ENCODE measurements at places on chromosomes 12 and 14.

- no peak for DNase-seq
Observed at GRCh38 chr12:105024928-105025327, 38.8 kb downstream of the NOPCHAP1 start.

- no peak for DNase-seq
Observed at GRCh38 chr12:3165078-3165980, 88.2 kb downstream of the TSPAN9 start.

DNA sequence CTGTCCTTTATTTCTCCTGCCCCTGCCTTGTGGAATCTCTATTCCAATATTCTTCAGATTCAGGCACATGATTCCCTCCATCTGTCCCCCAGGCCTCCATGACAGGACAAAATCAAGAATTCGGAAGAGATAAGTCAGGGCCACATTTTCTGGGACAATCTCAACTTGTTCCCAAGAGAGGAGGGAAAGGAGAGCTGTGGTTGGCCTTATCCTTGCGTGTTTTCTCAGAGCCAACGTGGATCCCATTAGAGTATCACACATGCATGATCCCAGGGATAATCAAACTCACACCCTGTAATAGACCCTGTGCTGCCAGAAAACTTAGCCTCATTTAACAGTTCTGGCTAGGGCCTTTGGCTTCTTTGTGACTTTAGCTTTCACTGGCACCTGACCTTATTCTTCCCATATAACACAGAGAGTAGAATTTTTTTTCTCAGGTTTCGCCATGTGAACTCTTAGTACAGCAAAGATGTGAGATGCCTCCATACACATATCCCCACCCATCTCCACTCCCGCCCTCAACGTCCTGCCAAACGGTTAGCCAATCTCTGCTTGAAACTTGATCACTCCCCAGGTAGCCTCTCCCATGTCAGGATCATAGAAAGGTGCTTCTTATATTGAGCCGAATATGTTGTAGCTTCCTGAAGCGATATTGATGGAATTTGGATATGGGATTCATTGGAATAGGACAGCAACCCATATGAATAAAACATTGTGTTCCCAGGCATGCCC is 6.7 kb upstream of the KRT1 start:
- DNase-seq: no peak

DNA sequence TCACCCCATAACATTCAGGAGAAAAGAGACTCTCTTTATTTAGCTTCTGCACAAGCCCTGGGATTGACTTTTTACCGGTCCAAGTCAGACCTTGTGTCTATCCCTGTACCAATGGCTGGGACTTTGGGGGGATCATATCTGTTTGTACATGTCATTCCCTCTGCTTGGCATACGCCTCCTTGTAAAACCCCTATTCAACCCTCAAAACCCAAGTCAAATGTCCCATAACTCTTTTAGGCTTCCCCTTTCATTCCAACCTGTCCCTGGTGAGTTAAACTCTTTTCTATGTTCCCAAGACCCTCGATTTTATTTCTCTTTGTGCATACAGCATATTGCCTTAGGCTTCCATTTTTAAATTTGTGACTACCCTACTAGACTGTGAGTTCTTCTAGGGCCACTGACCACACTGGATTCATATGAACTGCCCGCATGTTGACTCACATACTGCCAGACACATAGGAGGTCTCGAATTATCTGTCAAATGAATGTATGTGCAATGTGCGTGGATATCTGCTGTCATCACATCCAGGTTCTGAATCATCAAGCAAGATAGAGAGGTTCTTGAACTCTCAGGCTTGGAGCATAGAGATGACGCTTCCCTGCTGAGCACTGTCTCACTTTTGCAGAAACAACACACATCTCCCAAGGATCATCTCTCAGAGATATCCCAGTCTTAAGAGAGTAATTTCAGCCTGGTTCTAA is 548.6 kb upstream of the TBX3 start:
- DNase-seq: peak; percentile 93

DNA sequence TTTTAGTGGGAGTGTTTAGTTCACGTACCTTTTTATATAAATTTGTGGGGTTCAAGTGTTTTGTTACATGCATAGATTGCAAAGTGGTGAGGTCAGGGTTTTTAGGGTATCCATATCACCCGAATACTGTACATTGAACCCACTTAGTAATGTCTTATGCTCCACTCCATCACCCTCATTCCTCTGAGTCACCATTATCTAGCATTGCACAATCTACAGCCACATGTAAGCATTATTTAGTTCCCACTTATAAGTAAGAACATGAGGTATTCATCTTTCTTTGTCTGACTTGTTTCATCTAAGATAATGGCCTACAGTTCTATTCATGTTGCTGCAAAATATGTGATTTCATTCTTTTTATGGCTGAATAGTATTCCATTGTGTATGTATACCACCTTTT is 583.7 kb upstream of the LRFN5 start:
- no peak for DNase-seq

- peak; percentile 29 for DNase-seq
Observed at GRCh38 chr12:79415746-79416435, 274.9 kb downstream of the PAWR start.

DNA sequence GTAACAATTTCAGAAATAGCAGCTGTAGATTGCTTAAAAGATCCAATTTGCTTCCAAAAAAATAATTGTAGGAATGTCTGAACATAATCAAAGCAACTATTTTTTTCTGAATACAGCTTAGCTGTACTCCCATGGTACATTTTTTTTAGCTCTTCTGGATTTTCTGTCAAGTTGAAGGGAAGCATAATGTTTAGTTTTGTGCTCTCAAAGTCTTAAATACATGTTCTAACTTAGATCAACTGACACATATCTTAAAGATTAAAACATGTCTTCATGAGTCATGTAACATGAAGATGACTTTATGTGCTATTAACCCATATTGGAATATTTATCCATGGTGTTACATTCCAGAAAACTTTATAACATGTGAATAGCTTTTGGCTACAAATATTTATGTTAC is 255.7 kb downstream of the BTG1 start:
- DNase-seq: no peak

GRCh38 chr14:88667555-88668273 is 104.9 kb downstream of the ZC3H14 start:
- DNase-seq: peak; percentile 81

- DNase-seq: no peak
Observed at GRCh38 chr12:13718271-13718670, 263.1 kb downstream of the GRIN2B start.

DNA sequence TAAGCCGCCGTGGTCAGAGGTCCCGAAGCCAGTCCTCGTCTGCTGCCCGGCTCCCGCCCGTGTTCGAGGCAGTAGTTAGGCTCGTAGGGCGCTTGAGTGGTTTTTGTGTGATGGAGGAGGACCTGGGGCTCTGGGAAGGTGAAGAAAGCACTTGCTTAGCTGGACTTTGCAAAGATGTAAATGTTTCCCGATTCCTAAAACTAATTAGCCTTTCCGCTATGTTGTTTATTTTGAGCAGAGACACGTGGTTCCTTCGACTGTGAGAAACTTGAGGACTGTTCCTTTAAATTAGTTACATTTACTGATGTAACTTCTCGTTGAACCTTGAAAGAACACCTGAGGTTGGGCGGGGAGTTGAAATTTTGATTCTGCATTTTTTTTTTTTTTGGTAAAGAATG is 33.9 kb downstream of the MIA2 start:
- DNase-seq: peak; percentile 17

GRCh38 chr12:91882910-91883309 is 262.7 kb downstream of the BTG1 start:
- DNase-seq: no peak

DNA sequence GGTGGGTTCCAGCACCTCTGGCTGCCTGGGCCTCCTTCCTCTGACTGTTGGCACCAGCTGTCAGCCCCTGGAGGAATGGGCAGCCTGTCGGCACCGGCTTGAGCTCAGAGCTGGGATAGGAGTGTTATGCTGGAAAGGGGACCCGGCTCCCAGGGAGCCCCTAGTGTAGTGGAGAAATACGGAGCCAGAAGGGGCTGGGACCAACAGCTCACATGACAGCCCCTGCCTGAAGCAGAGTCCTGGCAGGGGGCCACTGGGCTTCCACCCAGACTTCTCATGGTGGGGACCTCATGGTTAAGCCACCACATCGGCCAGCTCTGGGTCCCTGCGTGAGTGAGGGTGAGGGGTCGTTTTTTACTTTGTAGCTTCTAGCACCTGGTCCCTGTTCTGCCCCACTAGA is 174.5 kb downstream of the TSPAN9 start:
- DNase-seq: no peak

DNA sequence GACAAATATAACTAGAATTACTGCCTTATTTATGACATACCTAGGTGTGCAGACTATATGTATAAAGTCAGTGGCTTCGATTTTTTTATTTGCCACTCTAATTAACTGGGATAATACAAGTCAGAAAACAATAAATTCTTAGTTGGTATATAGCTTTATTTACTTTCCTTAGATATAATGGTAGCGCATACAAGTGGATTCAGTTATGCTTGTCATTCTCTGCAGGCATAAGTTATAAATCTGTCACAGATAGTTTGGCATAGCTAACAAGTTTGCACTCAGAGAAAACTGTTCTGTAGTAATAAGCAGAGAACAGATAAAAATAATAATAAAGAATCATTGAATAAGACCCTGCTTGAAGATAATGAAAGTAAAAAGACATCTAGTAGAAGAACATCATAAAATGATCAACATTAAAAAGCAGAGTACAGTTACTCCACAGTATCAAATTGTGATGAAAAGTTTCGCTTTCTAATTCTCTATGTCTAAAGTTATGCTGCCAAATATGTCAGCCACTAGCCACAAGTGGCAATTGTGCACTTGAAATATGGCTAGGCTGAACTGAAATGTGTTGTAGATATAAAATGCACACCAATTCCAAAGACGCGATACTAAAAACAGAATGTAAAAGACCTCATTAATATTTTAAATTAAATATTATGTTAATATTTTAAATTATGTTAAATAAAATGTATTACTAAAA is 224.1 kb downstream of the SLC25A21 start:
- DNase-seq: no peak

GRCh38 chr14:104265918-104266630 is 127.7 kb downstream of the KIF26A start:
- no peak for DNase-seq

DNA sequence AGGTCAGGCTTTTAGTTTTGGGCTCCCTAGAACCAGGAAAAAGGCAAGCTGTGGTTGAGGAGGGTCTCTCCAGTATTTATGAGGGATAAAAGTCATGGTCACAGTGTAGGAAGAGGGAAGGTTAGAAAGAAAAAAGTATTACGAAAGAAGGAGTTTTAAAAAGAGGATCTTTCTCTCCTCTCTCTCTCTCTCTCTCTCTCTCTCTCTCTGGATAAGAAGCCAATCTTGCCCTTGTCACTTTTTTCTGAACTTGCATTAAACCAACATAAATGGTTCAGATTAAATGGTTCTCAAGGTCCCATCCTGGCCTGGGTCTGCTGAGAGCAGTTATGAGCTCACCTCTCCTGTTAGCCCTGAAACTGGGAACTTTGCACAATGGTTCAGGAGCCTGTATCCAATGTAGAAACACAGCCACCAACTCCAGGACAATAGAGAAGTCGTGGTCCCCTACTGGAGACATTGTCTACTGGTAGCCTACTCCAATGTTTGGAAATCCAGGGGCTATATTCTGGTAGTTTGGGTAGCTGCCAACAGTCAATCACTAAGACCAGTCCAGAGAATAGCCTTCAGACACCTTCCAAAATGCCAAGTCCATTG is 131.9 kb downstream of the DAD1 start:
- DNase-seq: no peak

GRCh38 chr14:99910337-99911309 is 117.4 kb downstream of the EML1 start:
- peak; percentile 91 for DNase-seq

DNA sequence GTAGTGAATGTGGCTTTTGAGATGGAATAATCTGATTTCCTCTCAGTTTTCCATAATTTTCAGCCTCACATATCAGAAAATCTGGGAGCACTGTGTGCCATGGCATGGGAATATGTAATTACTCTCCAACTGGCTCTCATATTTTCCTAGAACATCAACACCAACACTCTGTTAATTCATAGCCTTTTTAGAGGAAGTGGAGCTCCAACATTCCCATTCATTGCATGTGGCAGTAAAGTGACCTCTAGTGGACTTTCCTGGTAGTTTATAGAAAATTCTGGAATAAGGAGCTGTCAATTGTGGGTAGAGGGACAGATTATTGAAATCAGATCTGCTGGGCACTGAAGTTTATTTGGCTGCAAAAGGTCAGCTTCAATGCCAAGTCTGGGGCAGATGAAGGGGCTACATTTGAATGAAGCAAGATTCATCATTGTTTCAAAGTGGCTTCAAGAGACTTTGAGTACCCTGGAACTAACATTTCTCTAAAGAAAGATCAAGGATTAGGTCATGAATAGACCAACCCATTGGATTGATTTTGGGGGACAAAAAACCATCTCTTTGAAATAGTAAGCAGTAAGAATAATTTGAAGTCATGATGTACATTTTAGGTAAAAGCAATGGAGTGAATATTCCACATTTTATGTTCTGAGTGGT is 23.6 kb upstream of the USP44 start:
- peak; percentile 53 for DNase-seq

GRCh38 chr12:70154087-70154638 is 89.1 kb upstream of the CNOT2 start:
- DNase-seq: no peak

- peak; percentile 66 for DNase-seq
Observed at GRCh38 chr12:110600254-110600653, 13.7 kb upstream of the TCTN1 start.

DNA sequence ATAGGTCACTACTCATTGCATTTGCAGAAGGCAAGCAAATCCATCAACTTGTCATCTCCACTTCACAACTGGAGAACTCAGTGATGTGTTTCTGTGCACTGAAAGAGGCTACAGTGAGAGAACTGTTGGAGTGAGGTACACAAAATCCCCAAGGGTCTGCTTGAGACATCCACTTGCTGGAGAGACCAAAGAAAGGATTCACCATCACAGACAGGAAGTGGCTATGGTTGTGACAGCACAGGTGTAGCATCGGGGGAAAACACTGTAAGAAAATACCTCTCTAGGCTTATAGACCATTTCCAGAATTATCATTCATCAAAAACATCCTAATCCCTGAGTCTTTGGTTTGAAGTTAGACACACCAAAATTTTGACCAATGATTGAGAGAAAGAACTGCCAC is 201.3 kb upstream of the OR4E1 start:
- no peak for DNase-seq

GRCh38 chr12:69044887-69045286 is 111.9 kb upstream of the CPM start:
- no peak for DNase-seq

DNA sequence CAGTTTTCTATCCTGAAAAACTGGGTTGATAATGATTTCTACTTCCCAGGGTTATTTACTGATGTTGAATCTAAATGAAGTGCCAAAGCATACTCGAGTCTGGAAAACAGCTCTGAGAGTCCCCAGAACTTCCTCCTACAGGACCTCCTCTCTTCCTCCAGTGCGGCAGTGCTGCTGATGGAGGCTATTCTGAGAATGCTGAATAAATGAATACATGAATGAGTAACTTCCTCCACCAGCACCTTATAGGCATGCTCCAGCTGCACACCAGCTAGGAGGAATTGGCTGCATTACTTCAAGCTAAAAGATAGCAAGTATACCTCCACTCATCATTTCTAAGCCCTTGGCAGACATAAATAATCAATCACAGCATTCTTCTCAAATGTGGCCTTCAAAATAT is 448.8 kb upstream of the CCDC196 start:
- no peak for DNase-seq

All from fibroblast of skin of scalp (primary cell).